ENCODE measurements at places on chromosomes 16 and 17. TPM values are rescaled to one million over a fixed set of nuclear protein-coding genes. Genes with fewer than 3 reads are reported as not detected.
A peak's percentile ranks its signal among the peaks of the same experiment; 100 is the strongest.

GRCh38 chr16:73778887-73779286, 517.7 kb upstream of the PSMD7 start:
- H3K4me3 ChIP-seq, result no peak overlapping the region
- peaks cover 5% of the 10 kb centered on the region for H3K4me1 ChIP-seq
- H3K27ac ChIP-seq, result no peak overlapping the region
- DNase-seq, result no peak

DNA sequence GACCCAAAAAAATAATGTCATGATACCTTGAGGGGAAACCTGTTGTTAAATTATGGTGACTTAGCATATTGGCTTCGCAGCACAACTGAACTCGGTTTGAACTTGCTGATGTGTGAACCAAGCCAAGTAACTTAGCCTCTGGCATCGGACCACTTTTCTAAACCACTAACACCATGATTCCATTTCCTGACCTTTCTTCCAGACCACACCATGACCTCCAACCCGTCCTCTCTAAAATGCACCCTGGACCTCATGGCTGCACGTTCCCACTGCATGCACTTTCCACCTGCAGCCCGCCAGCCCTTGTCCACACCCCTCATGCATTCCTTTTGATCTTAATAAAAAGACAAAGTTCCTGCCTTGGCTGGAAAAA, 29.3 kb downstream of the DYNLRB2 start:
- peak overlapping the region; percentile 5 for H3K27ac ChIP-seq
- peaks cover 12% of the 10 kb centered on the region for H3K27me3 ChIP-seq
- peaks cover 5% of the 10 kb centered on the region for H3K4me1 ChIP-seq
- H3K4me3 ChIP-seq, result no peak overlapping the region
- no peaks in the 10 kb centered on the region for H3K36me3 ChIP-seq

The NPIPA8 gene
- total RNA-seq, result 0.31 TPM

- H3K27ac ChIP-seq, result no peak overlapping the region
- DNase-seq, result no peak
- H3K4me3 ChIP-seq, result no peak overlapping the region
- no peaks in the 10 kb centered on the region for H3K36me3 ChIP-seq
These were observed 116.7 kb downstream of the PITPNC1 start for GRCh38 chr17:67493812-67494211.

DNA sequence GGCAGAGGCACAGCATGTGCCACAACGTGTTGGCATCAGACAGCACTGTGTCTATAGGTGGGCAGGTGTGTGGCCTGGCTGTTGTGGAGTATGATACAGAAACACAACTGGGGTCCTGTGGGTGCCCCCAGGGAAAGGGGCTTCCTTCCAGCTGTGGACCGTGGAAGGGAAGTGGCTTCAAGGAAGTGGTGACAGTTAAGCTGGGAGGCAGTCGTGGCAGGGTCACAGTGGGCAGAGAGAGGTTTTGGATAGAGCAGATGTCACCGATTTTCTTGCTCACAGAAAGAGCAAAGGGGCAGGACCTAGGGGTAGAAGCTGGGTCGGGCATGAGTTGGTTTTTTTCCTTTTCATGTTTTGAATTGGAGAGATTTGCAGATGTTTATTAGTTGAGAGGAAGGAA, 11.2 kb upstream of the ORAI3 start:
- H3K4me3 ChIP-seq, result no peak overlapping the region
- no peaks in the 10 kb centered on the region for H3K27me3 ChIP-seq

GRCh38 chr17:68429881-68430280, 27.4 kb downstream of the WIPI1 start:
- no peak for DNase-seq
- H3K27me3 ChIP-seq, result no peaks in the 10 kb centered on the region
- H3K4me3 ChIP-seq, result no peak overlapping the region
- H3K27ac ChIP-seq, result no peak overlapping the region

DNA sequence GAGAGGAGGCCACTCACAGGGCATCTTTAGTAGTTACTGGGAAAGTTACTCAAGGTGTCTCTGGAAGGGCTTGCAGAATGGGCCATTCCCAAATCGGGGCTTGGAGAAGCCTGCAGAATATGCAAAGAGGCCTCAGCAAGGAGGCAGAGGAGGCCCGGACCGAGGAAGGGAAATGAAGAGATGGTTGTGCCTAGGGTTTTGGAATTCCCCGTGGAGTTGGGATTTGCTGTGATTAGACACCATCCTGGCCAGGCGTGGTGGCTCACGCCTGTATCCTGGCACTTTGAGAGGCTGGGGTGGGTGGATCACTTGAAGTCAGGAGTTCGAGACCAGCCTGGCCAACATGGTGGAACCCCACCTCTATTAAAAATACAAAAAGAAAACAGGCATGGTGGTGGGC, 193.0 kb downstream of the IRF8 start:
- H3K4me1 ChIP-seq, result peaks cover 17% of the 10 kb centered on the region
- H3K27ac ChIP-seq, result no peak overlapping the region

- H3K27ac ChIP-seq, result no peak overlapping the region
- peaks cover 3% of the 10 kb centered on the region for H3K36me3 ChIP-seq
- H3K4me3 ChIP-seq, result no peak overlapping the region
- DNase-seq, result no peak
- H3K4me1 ChIP-seq, result no peaks in the 10 kb centered on the region
These were observed 14.4 kb upstream of the KCNJ18 start for GRCh38 chr17:21677911-21678310.

The SULT1A4 gene
- 3.5 TPM for total RNA-seq

- H3K27ac ChIP-seq, result peak overlapping the region; percentile 74
- no peak overlapping the region for H3K4me3 ChIP-seq
- DNase-seq, result no peak
- H3K36me3 ChIP-seq, result no peaks in the 10 kb centered on the region
- H3K4me1 ChIP-seq, result peaks cover 18% of the 10 kb centered on the region
These were observed 140.3 kb downstream of the CCT6B start for GRCh38 chr17:34820922-34821321.

DNA sequence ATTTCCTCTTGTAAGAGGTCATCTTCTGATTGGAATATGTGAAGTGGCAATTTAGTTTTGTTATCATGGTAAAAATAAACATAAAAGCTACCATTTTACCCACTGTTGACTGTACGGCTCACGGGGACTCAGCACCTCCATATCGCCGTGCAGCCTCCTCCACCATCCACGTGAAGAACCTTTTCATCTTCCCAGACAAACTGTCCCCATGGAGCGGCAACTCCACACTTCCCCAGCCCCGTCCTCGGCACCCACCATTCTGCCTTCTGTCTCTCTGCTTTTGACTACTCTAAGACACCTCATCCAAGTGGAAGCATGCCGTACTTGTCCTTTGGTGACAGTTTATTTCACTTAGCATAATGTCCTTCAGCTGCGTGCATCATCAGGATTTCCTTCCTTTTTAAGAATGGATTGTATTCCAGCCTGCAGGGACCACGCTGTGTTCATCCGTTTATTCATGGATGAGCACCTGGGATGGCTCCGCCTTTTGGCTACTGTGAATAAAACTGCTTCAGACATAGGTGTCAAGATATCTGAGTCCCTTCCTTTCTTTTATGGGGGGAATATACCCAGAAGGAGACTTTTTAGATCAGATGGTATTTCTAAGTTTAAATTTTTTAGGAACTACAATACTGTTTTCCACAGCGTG, 14.3 kb downstream of the FBXO31 start:
- no peak overlapping the region for H3K27ac ChIP-seq
- peaks cover 27% of the 10 kb centered on the region for H3K4me1 ChIP-seq
- DNase-seq, result no peak
- no peak overlapping the region for H3K4me3 ChIP-seq

The CHST5 gene
- 0.60 TPM for total RNA-seq

DNA sequence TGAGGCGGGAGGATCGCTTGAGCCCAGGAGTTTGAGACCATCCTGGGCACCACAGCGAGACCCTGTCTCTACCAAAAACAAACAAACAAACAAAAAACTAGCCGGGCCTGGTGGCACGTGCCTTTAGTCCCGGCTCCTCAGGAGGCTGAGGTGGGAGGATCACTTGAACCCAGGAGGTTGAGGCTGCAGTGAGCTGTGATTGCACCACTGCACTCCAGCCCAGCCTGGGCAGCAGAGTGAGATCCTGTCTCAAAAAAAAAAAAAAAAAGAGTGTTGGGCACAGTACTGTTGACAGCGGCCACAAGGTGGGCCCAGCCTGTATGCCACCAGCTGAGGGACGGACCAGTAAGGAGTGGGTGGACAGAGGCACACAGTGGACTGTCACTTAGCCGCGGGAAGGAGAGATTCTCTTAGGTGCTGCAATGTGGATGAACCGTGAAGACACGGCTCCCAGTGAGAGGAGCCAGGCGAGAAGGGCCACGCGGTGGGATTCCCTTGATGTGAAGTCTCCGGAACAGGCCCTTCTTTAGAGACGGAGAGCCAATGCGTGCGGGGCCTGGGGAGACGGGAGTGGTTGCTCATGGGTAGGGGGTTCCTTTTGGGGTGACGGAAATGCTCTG, 31.1 kb downstream of the GSE1 start:
- H3K4me3 ChIP-seq, result peak overlapping the region; percentile 5
- H3K27me3 ChIP-seq, result no peaks in the 10 kb centered on the region
- peaks cover 17% of the 10 kb centered on the region for H3K4me1 ChIP-seq

DNA sequence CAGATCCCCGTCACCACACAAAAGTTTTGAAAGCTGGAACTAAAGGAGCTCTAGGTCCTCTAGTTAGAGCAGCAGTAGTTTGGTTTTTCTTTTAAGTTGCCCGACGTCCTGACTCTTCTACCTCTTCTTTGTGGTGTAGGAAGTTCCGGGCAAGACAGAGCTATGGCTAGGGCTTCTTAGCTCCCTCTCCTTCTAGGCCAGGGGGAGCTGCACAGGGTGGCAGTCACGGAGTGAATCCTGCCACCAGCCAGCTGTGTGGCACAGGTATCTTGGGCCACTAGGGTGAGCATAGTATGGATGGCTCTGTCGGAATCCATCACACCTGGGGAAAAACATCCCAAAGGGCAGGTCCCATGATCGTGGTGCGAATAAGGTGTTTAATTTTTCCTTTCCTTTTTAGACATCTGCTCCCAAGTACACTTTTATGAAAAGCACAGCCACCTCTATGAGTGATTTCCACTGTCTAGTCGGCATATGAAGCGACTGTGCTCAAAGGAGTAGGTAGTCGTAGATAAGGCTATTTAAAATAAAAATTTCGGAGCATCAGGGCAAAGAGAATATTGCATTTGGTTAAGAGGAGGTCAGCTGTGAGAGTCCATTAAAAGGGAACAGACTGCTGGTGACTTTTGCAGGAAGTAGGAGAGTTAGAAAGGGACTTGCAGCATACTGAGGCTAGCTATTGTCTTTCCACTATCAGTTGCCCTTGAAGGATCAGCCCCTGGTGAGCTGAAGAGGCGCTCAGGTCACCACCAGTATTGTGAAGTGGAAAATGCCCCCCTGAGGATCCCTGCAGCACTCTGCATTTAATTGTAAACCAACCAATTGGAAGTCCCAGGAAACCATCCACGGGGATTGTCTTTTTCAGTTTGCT, 2.1 kb downstream of the PRKCA start:
- H3K4me3 ChIP-seq, result peak overlapping the region; percentile 85
- peak overlapping the region; percentile 54 for H3K27ac ChIP-seq
- no peak for DNase-seq
- H3K27me3 ChIP-seq, result peaks cover 48% of the 10 kb centered on the region
- H3K36me3 ChIP-seq, result peaks cover 9% of the 10 kb centered on the region

The TMED6 gene
- 5.3 TPM for total RNA-seq

The BCL6B gene
- total RNA-seq, result not detected

GRCh38 chr17:80681215-80681614, 136.6 kb downstream of the RPTOR start:
- H3K27ac ChIP-seq, result no peak overlapping the region
- no peaks in the 10 kb centered on the region for H3K27me3 ChIP-seq
- H3K36me3 ChIP-seq, result peaks cover 3% of the 10 kb centered on the region
- no peak overlapping the region for H3K4me3 ChIP-seq
- peaks cover 11% of the 10 kb centered on the region for H3K4me1 ChIP-seq

The NXN gene
- total RNA-seq, result 65.1 TPM

The CYTH1 gene
- total RNA-seq, result 18.8 TPM

- H3K4me1 ChIP-seq, result no peaks in the 10 kb centered on the region
- peaks cover 17% of the 10 kb centered on the region for H3K36me3 ChIP-seq
- H3K4me3 ChIP-seq, result peak overlapping the region; percentile 79
- H3K27me3 ChIP-seq, result peaks cover 54% of the 10 kb centered on the region
- H3K27ac ChIP-seq, result peak overlapping the region; percentile 81
These were observed 762 bp downstream of the PYCARD start for GRCh38 chr16:31201582-31202413.

DNA sequence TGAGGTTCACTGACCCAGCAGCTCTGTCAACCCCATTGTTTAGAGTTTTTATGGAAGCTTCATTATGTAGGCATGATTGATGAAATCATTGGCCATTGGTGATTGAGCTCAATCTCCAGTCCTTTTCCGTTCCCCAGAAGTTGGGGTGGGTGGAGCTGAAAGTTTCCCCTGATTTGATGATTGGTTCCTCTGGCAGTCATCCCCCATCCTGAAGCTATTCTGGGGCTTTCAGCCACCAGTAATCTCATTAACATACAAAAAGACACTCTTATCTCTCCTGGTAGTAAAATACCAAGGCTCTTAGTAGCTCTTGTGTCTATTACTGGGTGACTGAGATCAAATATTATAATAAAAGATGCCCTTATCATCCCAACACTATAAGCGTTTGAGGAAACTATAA, 67.1 kb downstream of the TANC2 start:
- H3K27ac ChIP-seq, result no peak overlapping the region
- H3K36me3 ChIP-seq, result peaks cover 12% of the 10 kb centered on the region
- no peak overlapping the region for H3K4me3 ChIP-seq

The KRTAP4-5 gene
- total RNA-seq, result not detected

DNA sequence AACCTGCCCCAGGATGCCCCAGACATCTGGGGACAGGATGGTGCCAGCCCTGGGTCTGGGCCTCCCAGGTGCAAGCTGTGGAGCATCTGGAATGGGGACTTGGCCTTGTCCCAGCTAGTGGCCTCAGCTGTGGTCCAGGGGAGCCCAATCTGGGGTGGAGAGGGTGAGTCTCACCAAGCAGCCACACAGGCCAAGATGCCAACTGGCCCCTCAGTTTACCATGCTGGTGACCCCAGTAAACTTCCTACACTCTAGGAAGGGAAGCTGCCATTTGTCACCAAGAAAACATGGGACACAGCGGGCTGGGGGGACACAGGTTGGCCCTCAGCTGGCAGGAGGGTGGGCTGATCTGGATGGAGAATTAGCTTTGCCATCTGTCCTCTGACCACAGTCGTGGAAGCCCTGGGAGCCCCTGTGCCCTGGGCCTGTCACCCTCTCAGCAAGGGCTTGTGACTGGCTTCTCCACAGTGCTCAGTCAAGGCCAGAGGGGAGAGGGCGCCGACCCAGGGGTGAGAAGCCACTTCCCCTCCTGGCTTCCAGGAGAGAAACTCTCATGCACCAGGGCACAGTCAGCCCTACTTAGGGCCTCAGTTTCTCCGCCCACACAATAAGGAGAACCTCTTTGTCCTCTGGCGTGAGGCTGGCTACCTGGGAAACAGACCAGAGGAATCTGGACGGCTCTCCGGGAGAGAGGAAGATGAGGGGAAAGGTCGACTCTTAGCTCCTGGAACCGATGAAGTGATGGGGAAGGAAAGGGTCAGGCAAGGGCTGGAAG, 126.4 kb upstream of the SMURF2 start:
- H3K4me3 ChIP-seq, result no peak overlapping the region
- H3K27me3 ChIP-seq, result no peaks in the 10 kb centered on the region
- H3K36me3 ChIP-seq, result peaks cover 5% of the 10 kb centered on the region
- peaks cover 8% of the 10 kb centered on the region for H3K4me1 ChIP-seq
- DNase-seq, result no peak
- H3K27ac ChIP-seq, result no peak overlapping the region

GRCh38 chr17:38705803-38706504, 881 bp downstream of the MLLT6 start:
- H3K4me3 ChIP-seq, result peak overlapping the region; percentile 92
- H3K27ac ChIP-seq, result peak overlapping the region; percentile 87
- peaks cover 5% of the 10 kb centered on the region for H3K36me3 ChIP-seq
- H3K4me1 ChIP-seq, result peaks cover 45% of the 10 kb centered on the region

GRCh38 chr16:4371357-4372000, at the start of gene VASN:
TSS of gene VASN (plus strand) at chr16:4371848. CDS start at chr16:4380878, 9,030 bp downstream.
- no peaks in the 10 kb centered on the region for H3K27me3 ChIP-seq
- peak within 1 kb of the TSS; percentile 39 for H3K27ac ChIP-seq
- DNase-seq, result peak; percentile 91
